Mesenchymal stem cell (in vitro differentiated cells and primary cell): ENCODE measurements at places on chromosomes 7 and 10.

DNA sequence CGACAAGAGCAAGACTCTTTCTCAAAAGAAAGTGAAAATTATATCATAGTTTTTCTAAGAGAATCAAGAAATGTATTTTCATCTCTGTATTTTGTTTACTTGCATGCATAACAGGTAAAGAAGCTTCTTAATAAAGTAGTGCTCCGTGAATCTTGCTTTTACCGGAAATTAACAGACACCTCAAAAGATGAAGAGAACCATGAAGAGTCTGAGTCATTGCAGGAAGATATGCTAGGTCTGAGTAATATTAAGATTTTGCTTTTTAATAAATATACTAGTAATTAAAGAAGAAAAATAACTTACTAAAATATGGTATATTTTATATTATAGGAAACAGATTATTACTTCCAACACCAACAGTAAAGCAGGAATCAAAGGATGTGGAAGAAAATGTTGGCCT is 39.5 kb upstream of the STOX1 start:
- H3K27ac ChIP-seq, result no peak overlapping the region
- peaks cover 41% of the 10 kb centered on the region for H3K36me3 ChIP-seq
- no peaks in the 10 kb centered on the region for H3K27me3 ChIP-seq

- H3K27me3 ChIP-seq, result peaks cover 3% of the 10 kb centered on the region
- no peak for DNase-seq
- no peaks in the 10 kb centered on the region for H3K4me1 ChIP-seq
These were observed 51.3 kb downstream of the TMEM270 start for GRCh38 chr7:73912223-73912622.

- H3K4me1 ChIP-seq, result peaks cover 4% of the 10 kb centered on the region
- H3K4me3 ChIP-seq, result no peak overlapping the region
- no peak for DNase-seq
These were observed 27.6 kb upstream of the VPS41 start for GRCh38 chr7:38936641-38937040.

DNA sequence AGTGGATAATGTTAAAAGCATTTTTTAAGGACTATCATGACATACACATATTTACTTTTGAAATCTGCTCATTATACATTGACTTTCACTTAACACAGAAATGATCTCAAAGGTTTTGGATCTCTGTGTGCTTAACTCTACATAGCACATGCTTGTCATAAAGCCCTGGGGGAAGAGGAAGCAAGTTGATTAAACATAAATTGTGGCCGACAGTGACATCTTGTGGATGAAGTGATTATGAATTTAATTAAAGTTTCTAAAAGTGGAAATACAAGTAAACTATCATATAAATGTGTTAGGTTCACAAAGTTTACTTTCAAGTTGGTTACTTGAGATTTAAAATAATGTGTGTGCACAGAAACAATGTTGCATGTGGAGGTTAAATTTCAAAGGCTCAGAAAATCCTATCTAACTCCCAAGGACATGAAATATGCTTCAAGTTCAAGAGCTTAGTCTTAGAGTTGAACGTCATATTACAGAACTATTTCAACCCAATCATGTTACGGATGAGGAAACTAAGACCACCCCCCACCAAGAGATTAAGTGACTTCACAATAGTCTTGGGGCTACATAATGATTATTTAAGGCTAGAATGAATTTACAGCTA is 1247.8 kb downstream of the GATA3 start:
- no peaks in the 10 kb centered on the region for H3K4me1 ChIP-seq
- no peaks in the 10 kb centered on the region for H3K36me3 ChIP-seq
- H3K27ac ChIP-seq, result no peak overlapping the region
- peaks cover 7% of the 10 kb centered on the region for H3K27me3 ChIP-seq

- no peak overlapping the region for H3K4me3 ChIP-seq
- H3K27me3 ChIP-seq, result no peaks in the 10 kb centered on the region
- H3K4me1 ChIP-seq, result peaks cover 1% of the 10 kb centered on the region
- DNase-seq, result no peak
These were observed 296.3 kb upstream of the NPSR1 start for GRCh38 chr7:34361663-34362250.

- no peaks in the 10 kb centered on the region for H3K36me3 ChIP-seq
- H3K27me3 ChIP-seq, result no peaks in the 10 kb centered on the region
- DNase-seq, result no peak
- H3K27ac ChIP-seq, result no peak overlapping the region
- H3K4me3 ChIP-seq, result peak overlapping the region; percentile 27
These were observed 116.6 kb upstream of the GALNT17 start for GRCh38 chr7:71015252-71015900.

DNA sequence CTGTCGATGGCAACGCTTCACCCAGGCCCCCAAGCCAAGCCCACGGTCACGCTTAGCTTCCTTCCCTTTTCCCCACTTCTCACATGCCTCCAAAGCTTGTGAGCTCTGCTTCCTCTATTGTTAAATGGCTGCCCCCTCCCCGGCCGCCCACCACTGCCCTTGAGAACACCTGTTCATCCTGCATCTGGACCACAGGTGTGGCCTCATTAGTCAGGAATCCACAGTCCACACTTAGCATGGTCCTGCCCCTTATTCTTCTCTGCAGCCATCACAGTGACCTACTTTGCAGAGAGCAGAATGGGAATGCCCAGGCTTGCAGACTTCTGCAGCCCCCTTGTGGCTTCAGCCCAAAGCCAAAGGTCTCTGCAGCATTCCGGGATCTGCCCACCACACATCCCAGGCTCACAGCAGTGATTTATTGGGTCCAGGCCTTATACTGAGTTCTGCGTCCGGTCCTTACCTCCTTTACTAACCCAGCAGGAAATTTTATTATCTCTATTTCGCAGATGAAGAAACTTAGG is 66.9 kb downstream of the PTPRE start:
- peaks cover 9% of the 10 kb centered on the region for H3K4me1 ChIP-seq
- H3K27me3 ChIP-seq, result no peaks in the 10 kb centered on the region
- H3K27ac ChIP-seq, result no peak overlapping the region
- H3K4me3 ChIP-seq, result no peak overlapping the region
